ENCODE measurements at places on chromosomes 16 and 17.
A peak's percentile ranks its signal among the peaks of the same experiment; 100 is the strongest.

- DNase-seq, result no peak
These were observed 4.7 kb downstream of the SOCS3 start for GRCh38 chr17:78355045-78355641.

GRCh38 chr16:24984903-24985675 is 30.1 kb downstream of the ARHGAP17 start:
- no peak for DNase-seq

GRCh38 chr17:55710829-55711496 is 11.7 kb downstream of the TMEM100 start:
- no peak for DNase-seq

DNA sequence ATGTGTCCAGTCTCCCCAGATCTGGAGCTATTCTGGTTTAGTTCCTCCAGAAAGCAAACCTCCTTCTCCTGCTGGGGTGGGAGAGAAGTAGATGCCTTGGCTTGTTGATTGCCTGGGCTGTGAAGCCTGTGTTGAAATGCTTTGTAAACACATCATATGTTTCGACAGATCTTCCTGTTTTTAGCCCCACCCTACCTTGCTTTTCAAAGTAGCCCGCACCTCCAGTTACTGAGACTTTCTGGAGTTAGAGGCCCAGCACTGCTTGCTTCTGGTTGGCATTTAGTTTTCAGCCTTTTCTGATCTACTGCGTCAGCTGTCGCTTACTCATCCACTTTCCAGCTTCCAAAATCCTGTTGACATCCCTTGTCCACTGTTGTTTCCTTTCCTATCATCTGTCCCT is 17.9 kb upstream of the NDEL1 start:
- DNase-seq, result no peak

DNA sequence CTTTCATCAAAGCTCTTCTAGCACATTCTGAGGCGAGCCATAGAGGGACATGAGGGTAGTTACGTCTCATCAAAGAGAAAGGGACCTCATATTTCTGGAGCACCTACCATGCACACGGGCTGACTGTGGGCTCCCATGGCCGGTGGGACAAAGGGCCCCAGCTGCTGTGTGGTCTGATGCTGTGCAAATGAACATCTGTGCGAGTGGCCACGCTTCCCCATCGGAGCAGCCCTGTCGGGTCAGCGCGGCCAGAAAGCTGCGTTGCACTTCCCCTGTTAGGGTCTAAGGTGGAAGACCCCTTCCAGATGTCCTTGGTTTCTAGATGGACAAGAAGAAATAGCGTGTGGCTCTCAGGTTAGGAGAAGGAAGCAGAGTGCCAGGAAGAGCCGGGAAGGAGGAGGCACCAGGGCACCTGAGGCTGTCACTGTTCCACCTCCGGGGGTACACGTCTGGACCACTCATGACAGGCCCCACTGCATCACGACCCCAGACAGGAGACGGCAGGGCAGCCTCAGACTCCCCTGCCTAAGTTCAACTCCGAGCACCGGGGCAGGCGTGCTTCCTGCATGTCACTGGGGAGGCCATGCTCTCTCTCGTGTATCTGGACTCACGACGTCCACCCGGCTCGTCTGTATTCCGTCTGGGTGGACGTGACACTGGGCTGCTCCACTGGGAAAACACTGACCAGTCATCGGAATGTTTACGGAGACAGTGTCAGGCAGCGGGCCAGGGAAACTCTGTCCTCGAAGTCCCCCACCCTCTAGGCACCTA is 8.5 kb upstream of the BAIAP2 start:
- no peak for DNase-seq

GRCh38 chr16:58511933-58512815 is 3.1 kb upstream of the SETD6 start:
- DNase-seq, result peak; percentile 15

DNA sequence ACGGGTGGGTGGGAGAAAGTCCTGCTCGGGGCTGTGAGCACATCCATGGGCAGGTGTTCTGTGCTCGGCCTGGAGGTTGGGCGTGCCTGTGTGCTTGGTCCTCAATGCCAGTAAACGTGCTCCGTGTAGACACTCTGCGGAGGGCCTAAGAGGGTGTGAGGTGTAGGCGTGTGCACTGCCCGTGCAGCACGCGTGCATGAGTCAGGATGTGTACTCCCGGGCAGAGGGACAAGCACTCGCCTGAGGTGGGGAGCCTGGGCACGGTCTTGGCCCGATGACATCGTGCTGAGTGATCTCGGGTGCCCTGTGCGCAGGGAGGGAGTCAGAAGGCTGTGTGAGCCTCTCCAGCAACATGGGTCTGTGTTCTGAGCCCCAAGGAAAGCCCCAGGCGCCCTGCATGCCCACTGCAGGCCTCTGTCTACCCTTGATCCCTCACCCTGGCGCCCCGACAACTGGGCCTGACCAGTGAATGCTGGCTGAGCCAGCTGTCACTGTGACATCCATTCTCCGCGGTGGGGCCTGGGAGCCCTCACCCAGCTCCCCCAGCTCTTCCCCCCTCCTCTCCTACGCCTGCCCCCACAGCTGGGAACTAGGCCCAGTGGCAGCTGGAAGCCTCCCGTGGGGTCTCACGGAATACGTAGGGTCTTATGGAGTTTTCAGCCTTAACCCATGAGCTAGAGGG is 23.5 kb upstream of the NXPH3 start:
- DNase-seq, result no peak

DNA sequence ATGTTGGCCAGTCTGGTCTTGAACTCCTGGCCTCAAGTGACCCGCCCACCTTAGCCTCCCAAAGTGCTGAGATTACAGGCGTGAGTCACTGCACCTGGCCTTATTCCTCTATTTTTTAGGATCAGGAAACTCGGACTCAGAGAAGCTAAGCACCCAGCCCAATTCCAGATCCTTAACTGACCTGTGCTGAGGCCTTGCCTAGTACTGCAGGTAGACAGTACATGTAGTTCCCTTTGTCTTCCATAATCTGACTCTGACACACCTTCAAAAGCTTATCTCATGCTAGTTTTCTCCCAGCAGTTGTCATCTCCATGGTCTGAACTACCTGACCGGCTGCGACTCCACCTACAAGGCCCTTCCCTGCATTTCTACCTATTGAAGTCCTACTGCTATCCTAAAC is 65.7 kb upstream of the AXIN2 start:
- no peak for DNase-seq

DNA sequence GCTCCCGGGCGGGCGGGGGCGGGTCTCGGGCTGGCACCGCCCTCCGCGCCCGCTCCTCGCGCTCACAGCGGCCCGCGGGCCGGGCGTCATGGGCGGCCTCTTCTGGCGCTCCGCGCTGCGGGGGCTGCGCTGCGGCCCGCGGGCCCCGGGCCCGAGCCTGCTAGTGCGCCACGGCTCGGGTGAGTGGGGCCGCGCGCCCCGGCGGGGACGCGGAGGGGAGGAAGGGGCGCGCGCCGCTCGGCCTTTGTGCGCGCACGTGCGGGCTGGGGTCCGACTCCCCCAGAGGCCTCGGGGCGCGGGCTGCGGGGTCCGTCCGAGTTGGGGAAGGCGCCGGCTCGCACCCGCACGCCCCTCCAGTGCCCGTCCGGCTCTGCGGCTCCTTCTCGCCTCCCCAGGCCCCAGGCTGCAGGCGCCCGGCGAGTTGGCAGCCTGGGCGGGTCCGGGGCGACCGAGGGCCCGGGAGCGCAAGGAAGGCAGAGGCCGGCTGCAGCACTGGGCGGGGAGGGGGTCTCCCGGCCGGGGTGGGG is at the start of gene NME4:
Gene NME4 (plus strand): TSS at position 65 of the 527 bp plus-strand sequence. CDS start 24 bp downstream, at position 89.
- no peak for DNase-seq

DNA sequence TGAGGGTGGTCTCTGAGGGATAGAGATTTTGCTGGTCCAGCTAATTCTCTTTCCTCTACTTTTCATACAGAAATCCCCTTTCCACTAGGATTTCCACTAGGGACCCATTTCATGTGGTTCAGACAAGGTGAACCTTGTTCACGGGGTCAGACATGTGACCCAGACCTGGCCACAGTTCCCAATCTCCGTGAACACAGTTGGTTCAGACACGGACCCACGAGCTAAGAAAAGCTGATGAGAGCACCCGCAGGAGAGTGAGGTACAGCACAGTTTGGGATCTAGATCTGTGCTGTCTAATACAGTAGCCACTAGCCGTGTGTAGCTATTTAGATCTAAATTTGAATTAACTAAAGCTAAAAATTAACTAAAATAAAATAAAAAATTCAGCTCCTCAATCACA is 88.1 kb downstream of the AXIN2 start:
- no peak for DNase-seq

- no peak for DNase-seq
These were observed 10.3 kb upstream of the DYNLRB2 start for GRCh38 chr16:80530479-80530878.

GRCh38 chr17:81852237-81852636 is 8.1 kb downstream of the P4HB start:
- no peak for DNase-seq

GRCh38 chr17:4711661-4712181 is 1.3 kb downstream of the ARRB2 start:
- no peak for DNase-seq

DNA sequence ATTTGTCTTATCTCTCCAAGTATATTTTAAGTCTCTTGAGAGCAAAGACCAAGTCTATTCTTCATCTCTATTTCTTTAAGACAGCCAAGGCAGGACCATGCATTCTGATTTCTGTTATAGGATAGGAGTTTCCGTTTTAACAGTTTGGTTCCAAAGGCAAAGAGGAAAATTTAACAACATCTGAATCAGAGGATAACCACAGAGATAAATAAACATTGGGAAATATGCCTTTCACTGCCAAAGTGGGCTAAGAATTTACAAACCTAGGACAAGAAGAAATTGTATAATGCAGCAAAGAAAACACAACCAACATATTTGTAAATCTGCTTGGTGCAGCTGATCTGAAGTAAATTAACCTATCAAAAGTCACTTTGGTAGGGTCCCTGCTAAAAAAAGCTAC is 37.7 kb downstream of the USP32 start:
- peak; percentile 61 for DNase-seq

GRCh38 chr16:30032083-30032819 is 1.2 kb upstream of the TLCD3B start:
- DNase-seq, result no peak

DNA sequence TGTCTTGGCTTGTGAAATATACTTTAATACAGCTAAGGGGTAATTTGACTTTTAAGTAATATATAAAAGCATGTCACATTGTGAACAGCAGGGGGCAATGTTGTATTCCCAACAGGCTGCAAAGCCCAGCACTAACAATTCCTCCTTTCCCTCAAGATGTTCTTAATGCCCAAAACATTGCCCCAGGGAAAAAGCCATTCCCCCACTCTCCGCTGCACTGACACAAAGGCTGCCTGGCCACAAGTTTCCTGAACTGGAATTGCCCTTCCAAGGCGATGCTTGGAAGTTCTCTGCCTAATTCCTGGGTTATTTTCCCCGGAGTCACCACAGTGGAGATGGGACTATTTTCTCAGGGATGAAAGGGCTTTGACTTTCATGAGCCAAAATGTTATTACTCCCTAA is 27.2 kb downstream of the CLEC16A start:
- peak; percentile 88 for DNase-seq

GRCh38 chr16:873889-874288 is 73.4 kb upstream of the GNG13 start:
- no peak for DNase-seq

DNA sequence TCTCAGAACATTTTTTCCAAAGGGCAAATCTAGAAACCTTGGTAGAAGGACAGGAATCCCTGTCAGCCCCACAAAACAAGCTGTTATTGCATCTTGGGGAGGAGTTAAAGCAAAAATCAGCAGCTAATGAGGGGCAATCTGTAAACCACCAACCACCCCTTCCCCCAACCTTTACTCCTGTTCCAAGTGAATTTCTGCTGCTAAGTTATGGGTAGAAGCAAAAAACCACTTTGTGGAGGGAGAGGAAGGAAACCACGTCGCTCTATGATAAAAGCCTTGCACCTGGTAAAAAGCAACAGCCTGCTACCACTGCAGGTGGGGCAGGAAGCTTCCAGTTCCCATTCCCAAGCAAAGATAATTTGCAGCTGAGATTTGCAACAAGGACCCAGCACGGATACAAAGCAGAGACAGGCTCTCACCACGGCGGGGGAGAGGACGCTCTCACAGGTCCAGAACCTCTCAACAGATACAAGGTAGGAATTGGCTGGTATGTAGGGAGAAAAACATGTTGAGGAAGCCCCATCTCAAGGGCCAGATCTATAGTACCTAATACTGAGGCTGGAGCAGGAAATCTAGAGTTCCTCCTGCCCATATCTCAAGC is 10.7 kb downstream of the ABCA8 start:
- DNase-seq, result no peak

- no peak for DNase-seq
These were observed 36.9 kb downstream of the MMD start for GRCh38 chr17:55384643-55385232.

DNA sequence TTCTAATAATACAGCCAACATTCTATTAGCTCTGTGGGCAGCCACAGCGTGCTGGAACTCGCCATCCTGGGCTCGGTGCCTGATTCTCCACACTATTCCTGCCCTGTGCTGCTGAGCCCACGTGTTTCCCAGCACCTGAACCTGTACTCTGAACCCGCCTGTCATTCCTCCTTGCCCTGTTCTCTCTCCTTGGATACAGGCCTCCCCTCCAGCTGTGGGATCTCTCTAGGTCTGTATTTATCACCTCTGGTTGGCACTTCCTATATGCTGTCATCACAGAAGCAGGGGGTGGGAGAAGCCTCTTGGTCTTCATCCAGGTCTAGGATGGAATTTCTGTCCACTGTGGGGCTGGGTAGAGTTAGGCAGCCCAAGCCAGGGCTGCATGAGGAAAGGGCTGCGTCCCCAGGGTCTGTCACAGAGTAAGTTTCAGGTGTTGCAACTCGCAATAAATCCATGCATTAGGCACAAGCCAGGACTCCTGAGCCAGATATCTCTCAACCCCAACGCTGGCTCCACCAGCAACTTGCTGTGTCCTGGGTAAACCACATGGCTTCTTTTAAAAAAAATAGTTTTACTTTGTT is 56.0 kb downstream of the ABAT start:
- DNase-seq, result no peak

DNA sequence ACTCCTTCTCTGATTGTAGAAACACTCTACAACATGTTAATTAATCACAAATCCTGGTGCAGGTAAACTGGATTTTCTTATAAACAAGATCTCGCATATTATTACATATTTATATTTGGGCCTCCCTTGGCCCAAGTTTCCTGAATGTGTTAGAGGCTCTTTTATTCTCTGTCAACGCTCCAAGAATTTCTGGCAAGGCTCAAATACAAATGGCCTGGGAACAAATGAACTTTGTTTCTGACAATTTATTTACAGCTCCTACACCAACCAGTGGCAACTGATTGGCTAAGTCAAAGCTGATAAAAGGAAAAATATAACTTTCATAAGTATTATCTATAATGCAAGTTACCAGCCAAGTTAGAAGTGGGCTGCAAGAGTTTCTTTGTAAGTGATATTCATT is 64.9 kb upstream of the CORO6 start:
- DNase-seq, result no peak
